ENCODE measurements at places on chromosomes 4 and X.

DNA sequence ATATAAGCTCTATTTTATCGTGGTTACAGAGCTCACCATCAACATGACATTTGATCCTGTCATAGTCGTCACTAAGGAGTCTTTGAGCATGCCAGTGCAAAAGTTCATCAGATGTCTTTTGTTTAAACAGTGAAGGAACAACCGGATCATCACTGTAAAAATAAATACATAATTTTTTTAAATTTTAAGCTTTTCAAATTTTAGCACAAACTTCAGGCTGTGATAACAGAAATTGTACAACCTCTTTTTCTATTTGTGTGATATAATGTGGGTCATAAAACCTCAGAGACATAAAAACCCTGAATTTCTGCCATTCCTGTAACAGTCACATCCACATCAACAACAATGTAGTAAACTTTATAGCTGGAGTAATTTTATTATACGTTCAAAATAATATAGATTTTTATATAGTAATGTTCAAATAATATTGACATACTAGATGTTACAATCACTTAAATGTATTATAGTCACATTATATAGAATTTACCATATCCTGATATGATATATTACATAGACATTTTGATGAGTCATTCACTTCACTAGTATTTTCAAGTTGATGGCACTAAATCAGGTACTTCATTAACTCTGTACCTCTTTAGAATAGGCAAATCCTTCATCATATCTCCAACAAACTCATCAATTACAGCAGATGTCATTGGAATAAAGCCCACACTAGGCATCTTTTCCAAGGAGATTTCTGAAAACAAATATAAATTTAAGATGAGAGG lies 47.7 kb downstream of the DDX60L start:
- H3K27ac ChIP-seq, result no peak overlapping the region
- no peaks in the 10 kb centered on the region for H3K4me1 ChIP-seq
- no peak overlapping the region for H3K4me3 ChIP-seq

DNA sequence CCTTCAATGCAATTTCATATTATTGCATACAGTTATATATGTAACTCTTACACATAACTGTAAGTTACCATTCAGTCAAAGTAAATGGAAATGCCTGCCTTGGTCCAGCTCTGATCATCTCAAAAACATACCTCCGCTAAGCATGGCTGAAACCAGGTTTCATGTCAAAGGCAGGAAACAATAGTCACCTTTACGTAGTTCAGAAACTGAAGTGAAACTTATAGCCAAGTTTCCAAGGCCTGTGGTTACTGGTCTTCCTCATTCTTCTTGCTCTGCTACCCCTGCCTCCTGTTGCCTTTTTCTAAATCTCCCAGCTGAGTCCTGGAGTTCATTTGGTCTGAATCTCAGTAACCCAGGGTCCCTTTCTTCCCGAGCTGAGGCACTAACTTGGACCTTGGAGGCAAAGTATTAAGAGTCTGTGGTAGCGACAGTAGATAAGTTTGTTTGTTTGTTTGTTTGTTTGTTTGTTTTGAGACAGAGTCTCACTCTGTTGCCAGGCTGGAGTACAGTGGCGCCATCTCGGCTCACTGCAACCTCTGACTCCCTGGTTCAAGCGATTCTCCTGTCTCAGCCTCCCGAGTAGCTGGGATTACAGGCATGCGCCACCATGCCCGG lies 30.8 kb downstream of the DAPP1 start:
- H3K36me3 ChIP-seq, result no peaks in the 10 kb centered on the region
- no peak overlapping the region for H3K27ac ChIP-seq
- no peak overlapping the region for H3K4me3 ChIP-seq
- H3K27me3 ChIP-seq, result no peaks in the 10 kb centered on the region
- H3K4me1 ChIP-seq, result no peaks in the 10 kb centered on the region

GRCh38 chr4:14168919-14169318 lies 541.4 kb upstream of the BOD1L1 start:
- H3K4me3 ChIP-seq, result no peak overlapping the region
- H3K4me1 ChIP-seq, result no peaks in the 10 kb centered on the region
- no peaks in the 10 kb centered on the region for H3K36me3 ChIP-seq
- H3K27me3 ChIP-seq, result no peaks in the 10 kb centered on the region
- no peak for DNase-seq
- H3K27ac ChIP-seq, result no peak overlapping the region

DNA sequence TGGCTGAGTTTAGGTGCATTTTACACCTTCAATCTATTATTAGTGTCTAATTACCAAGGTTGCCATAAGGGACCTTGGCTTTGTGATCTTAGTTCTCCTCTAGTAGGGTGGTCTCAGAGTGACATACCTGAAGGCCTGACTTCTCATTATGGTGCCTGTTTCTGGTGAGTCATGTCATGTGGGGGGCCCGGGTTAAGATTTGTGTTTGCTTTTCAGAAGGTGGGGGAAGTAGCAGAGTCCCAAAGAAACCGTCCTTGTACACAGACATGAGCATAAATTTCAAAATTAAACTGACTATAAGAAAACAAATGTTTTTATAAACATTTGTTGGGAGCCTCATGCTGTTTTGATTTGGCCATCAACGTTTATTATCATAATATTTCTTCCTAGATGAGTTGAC lies 74.5 kb downstream of the HHIP start:
- no peak for DNase-seq
- no peaks in the 10 kb centered on the region for H3K27me3 ChIP-seq
- no peak overlapping the region for H3K4me3 ChIP-seq
- H3K36me3 ChIP-seq, result peaks cover 77% of the 10 kb centered on the region
- H3K27ac ChIP-seq, result no peak overlapping the region
- H3K4me1 ChIP-seq, result no peaks in the 10 kb centered on the region

- DNase-seq, result no peak
- H3K27ac ChIP-seq, result no peak overlapping the region
- no peaks in the 10 kb centered on the region for H3K4me1 ChIP-seq
- no peaks in the 10 kb centered on the region for H3K36me3 ChIP-seq
Observed at GRCh38 chr4:88158038-88158488, 376 bp downstream of the ABCG2 start.
